Activated naive CD8-positive, alpha-beta T cell treated with anti-CD3 and anti-CD28 coated beads, Interleukin-2, amount 50 U/mL, for 16 hours (primary cell): ENCODE measurements at places on chromosomes 11 and 22.

- no peak for DNase-seq
Observed at GRCh38 chr11:73186886-73187285, 31.2 kb upstream of the P2RY2 start.

GRCh38 chr11:93846411-93846810 is 4.0 kb downstream of the VSTM5 start:
- DNase-seq: no peak

GRCh38 chr11:46280706-46281105 is 3.2 kb downstream of the CREB3L1 start:
- no peak for DNase-seq

GRCh38 chr11:119728211-119728626 is 781 bp downstream of the NECTIN1 start:
- no peak for DNase-seq

DNA sequence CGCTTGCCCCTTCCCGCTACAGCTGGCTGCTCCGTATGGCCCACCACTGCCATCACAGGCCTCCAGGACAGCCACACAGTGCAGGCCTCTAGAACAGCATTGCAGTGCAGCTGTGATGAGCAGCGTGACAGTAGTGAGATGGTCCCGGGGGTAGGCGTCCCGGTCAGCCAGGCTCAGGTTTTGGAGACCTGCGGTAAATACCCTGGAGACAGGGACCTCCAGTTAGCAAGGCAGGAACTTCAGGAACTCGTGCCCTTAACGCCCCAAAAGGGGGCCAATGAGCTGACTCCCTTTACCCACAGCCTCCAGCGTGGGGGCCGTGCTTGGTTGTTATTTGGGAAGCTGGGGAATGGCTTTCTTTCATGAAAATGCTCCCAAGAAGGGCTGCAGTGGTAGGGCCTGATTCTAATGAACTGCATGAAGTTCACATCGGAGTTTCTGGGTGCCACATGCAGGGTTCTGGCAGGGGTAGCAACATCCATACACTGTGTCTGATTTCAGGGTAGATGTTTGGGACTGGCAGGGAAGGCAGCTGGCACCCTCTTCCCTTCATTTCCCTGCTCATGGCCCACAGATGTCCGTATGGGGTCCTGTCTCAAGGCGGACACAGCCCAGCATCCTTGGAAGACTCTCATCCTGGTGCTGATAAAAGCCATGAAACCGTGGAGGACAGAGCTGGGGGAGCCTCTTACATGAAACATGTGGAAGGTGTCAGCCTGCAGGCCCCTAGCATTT is 440.5 kb downstream of the TBC1D22A start:
- DNase-seq: no peak

GRCh38 chr11:113073290-113073953 is 112.2 kb downstream of the NCAM1 start:
- DNase-seq: no peak

- DNase-seq: no peak
Observed at GRCh38 chr11:79242616-79243015, 198.2 kb downstream of the TENM4 start.

DNA sequence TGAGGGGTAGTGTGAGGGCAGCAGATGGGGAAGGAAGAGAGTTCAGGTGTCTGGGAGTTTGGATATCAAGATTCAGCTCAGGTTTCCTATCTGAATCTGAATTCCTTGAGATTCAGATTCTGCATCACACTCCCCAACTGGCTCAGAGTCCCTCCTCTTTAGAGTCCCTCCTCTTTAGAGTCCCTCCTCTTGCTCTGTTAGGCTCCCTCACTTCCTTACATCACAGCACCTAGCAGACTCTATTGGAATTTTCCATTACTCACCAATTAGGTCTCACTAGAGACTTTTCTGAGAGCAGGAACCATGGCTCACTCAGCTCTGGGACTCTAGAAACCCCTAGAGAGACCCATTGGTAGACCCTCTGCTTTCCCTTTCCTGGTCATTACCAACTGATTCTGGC is 303.4 kb upstream of the SYN3 start:
- DNase-seq: no peak
